ENCODE measurements at places on chromosomes 11 and 22.

GRCh38 chr11:96303064-96303463 is 39.9 kb downstream of the MAML2 start:
- H3K4me1 ChIP-seq = peaks cover 42% of the 10 kb centered on the region
- peaks cover 15% of the 10 kb centered on the region for H3K36me3 ChIP-seq
- no peak overlapping the region for H3K27ac ChIP-seq

GRCh38 chr11:123286761-123287160 is 91.7 kb upstream of the CLMP start:
- H3K4me3 ChIP-seq = no peak overlapping the region
- H3K36me3 ChIP-seq = no peaks in the 10 kb centered on the region
- no peak overlapping the region for H3K27ac ChIP-seq
- no peaks in the 10 kb centered on the region for H3K4me1 ChIP-seq
- DNase-seq = no peak
- peaks cover 34% of the 10 kb centered on the region for H3K27me3 ChIP-seq

DNA sequence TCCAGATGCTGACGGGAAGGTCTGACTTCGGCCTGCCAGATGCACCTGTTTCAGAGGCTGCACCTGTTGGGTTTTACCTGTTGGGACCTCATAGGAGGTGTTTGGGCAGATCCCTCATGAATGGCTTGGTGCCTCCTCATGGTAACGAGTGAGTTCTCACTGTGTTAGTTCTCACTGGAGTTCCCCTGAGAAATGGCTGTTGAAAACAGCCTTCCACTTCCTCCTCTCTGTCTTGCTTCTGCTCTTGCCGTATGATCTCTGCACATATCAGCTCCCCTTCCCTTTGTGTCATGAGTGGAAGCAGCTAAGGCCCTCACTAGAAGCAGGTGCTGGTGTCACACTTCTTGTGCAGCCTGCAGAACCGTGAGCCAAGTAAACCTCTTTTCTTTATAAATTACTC is 207.6 kb upstream of the SEZ6L start:
- no peak overlapping the region for H3K4me3 ChIP-seq
- DNase-seq = no peak
- H3K4me1 ChIP-seq = peaks cover 9% of the 10 kb centered on the region

GRCh38 chr11:76382209-76382608 is 1.1 kb downstream of the GVQW3 start:
- peaks cover 42% of the 10 kb centered on the region for H3K4me1 ChIP-seq
- H3K4me3 ChIP-seq = peak overlapping the region; percentile 95
- H3K27ac ChIP-seq = no peak overlapping the region

Data from activated T-helper 2 cell treated with anti-CD3 and anti-CD28 coated beads, Interferon-gamma antibody, Interleukin-2, Interleukin-4, amounts not matched to agents 10 μg/mL and 5 μg/mL and 100 μg/mL, durations not matched to agents 14 hours and 24 hours and 36 hours (primary cell).